ENCODE measurements at places on chromosomes 6 and 20.

- no peak for DNase-seq
These were observed 211.0 kb downstream of the WDR27 start for GRCh38 chr6:169490830-169491229.

GRCh38 chr6:87917886-87918285, 129.8 kb upstream of the SPACA1 start:
- no peak for DNase-seq

GRCh38 chr6:35304299-35304698, 6.7 kb downstream of the DEF6 start:
- no peak for DNase-seq

GRCh38 chr6:87393026-87393622, 14.6 kb upstream of the CFAP206 start:
- DNase-seq, result peak; percentile 10

DNA sequence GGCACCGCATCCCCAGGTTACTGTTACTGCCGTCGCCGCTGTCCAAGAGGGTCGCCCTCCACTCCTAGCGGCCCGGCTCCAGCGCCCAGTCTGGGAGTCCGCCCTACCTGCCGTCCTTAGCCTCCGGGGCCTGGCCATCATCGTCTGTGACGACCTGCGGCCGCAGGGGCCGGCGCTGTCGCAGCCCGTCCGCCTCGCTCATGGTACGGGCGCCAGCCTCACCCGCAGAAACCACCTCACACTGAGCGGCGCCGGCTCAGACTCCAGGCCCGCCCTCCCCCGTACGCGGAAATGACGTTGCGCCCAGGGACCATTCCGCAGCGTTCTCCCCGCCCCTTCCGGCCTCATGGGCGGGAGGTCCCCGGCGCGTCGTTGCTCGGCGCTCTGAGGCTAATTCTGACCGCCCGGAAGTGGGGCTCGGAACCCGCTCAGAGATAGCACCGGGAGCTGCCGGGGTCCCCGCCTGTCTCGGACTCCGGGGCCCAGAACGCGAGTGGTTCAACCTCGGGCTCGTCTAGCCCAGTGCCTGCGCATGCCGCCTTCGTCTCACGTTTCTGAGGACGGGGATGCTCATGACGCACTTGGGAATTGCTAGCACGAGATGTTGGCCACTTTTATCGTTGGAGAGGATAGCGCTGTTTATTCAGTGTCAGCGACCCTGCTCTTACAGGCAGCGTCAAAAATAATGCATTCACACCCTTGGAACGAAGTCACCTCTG, at the start of gene APMAP:
APMAP (minus strand) TSS at position 265 of the 719 bp plus-strand sequence; CDS start at position 202, 63 bp downstream.
- peak; percentile 95 for DNase-seq

- DNase-seq, result peak; percentile 78
These were observed 18.6 kb upstream of the FOXO3 start for GRCh38 chr6:108541843-108542759.

DNA sequence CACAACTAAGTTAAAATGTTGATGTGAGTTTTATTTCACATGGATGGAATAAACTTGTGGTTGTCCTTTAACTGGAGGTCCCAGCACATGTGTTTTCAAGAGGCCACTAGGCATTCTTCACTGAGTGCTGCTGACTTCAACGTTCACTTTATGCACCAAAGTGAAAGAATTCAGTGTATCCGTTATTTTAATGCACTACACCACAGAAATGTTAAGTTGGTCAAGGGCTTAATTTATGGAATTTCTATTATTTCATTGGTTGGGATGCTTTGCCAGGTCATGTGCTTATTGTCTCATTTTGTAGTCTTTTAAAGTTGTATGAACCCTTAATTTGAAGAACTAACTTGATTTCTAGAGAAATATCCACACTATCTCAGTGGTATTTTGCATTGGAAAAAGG, 106.4 kb downstream of the PPP1R14C start:
- no peak for DNase-seq

DNA sequence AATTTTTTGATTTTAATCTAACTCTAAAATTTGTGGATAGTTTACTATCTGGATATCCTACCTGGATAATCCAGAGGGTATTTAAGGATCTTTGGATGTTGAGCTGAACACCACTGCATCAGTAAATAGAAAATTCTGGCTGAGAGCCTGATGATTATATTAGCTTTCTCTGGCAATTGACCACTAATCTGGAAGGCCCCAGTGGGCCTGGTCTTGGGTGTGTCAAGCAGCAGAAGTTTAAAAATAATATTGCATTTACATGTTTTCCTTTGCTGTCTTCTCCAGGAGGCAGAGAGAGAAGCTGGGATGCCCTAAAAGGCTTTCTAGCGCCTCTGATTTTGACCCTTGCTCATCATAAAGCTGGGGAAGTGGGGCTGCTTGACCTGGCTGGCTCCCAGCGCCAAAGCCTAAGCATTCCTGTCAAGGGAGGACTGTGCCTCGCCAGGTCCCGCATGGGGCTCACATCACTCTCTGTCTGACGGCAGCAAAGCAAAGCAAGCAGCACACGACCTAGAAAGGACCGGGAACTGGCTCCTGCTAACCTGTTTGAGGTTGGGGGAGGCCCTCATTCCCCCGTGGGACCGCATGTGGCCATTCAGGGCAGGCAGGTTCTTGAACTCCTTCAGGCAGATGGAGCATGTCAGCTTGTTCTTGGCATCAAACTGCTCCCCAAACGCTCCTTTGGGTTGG, 46.6 kb upstream of the MRPS10 start:
- no peak for DNase-seq

DNA sequence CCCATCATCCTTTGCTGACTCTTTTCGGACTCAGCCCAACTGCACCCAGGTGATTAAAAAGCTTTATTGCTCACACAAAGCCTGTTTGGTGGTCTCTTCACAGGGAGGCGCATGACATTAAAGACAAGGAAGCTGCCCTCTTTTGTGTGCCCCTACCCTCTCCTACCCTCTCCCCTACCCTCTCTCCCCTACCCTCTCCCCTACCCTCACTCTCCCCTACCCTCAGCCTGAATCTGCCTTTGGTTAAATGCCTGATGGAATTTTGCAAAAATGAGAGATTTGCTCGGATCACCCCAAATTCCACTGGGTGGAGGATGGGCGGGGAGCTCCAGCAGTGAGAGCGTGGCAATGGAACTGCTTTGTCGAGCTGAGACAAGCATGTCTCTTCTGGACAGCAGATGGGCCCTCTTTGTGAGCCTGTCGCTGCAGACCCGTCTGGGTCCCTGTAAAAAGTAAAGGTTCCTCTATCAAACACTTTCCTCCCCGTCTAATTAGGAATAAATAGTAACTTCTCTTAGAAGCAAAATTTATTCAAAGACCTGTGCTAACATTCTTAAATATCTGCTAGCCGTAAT, 76.4 kb upstream of the MLN start:
- DNase-seq, result no peak

GRCh38 chr6:15266423-15266996, 20.6 kb downstream of the JARID2 start:
- no peak for DNase-seq

All from CD4-positive, alpha-beta T cell treated with Interleukin-1 beta for 1 hour (primary cell).